Karpas-422 (cell line): ENCODE measurements at places on chromosomes 1 and 21. TPM values are rescaled to one million over a fixed set of nuclear protein-coding genes. Genes with fewer than 3 reads are reported as not detected.

Gene TMCC2
- total RNA-seq: 0.89 and 1.3 TPM in 2 replicates

Gene CASQ2
- not detected in 2 replicates for total RNA-seq

Gene CBR3
- total RNA-seq: not detected in 2 replicates

GRCh38 chr1:91148641-91149069 is 126.8 kb upstream of the ZNF644 start:
- no peak overlapping the region for H3K4me3 ChIP-seq
- no peaks in the 10 kb centered on the region for H3K4me1 ChIP-seq
- no peak for DNase-seq
- H3K27me3 ChIP-seq: no peaks in the 10 kb centered on the region
- no peak overlapping the region for H3K27ac ChIP-seq

- no peak overlapping the region for H3K27ac ChIP-seq
- peaks cover 7% of the 10 kb centered on the region for H3K4me1 ChIP-seq
- no peaks in the 10 kb centered on the region for H3K27me3 ChIP-seq
- H3K4me3 ChIP-seq: no peak overlapping the region
- no peaks in the 10 kb centered on the region for H3K36me3 ChIP-seq
These were observed 239.8 kb upstream of the C1orf105 start for GRCh38 chr1:172180501-172181285.

GRCh38 chr1:172533513-172534151 is 682 bp downstream of the SUCO start:
- H3K4me1 ChIP-seq: peaks cover 49% of the 10 kb centered on the region
- H3K27me3 ChIP-seq: no peaks in the 10 kb centered on the region
- DNase-seq: peak; percentile 78
- peak overlapping the region; percentile 90 for H3K4me3 ChIP-seq

GRCh38 chr1:202592146-202592545 is 118.1 kb downstream of the SYT2 start:
- H3K36me3 ChIP-seq: no peaks in the 10 kb centered on the region
- H3K4me3 ChIP-seq: no peak overlapping the region
- H3K27ac ChIP-seq: no peak overlapping the region
- no peak for DNase-seq
- H3K27me3 ChIP-seq: no peaks in the 10 kb centered on the region

- no peak overlapping the region for H3K27ac ChIP-seq
- no peaks in the 10 kb centered on the region for H3K27me3 ChIP-seq
- H3K4me1 ChIP-seq: peaks cover 16% of the 10 kb centered on the region
- no peak overlapping the region for H3K4me3 ChIP-seq
- DNase-seq: no peak
These were observed 56.5 kb downstream of the GALNT2 start for GRCh38 chr1:230123280-230124185.

GRCh38 chr1:63103682-63104081 is 218.7 kb upstream of the FOXD3 start:
- no peak overlapping the region for H3K4me3 ChIP-seq
- no peak for DNase-seq
- H3K27me3 ChIP-seq: no peaks in the 10 kb centered on the region
- no peak overlapping the region for H3K27ac ChIP-seq
- no peaks in the 10 kb centered on the region for H3K36me3 ChIP-seq
- no peaks in the 10 kb centered on the region for H3K4me1 ChIP-seq
